ENCODE measurements at places on chromosomes 12 and 14.

GRCh38 chr14:99261912-99262787, 9.8 kb downstream of the BCL11B start:
- no peak for DNase-seq

GRCh38 chr12:89951050-89951693, 242.5 kb upstream of the ATP2B1 start:
- DNase-seq: no peak

DNA sequence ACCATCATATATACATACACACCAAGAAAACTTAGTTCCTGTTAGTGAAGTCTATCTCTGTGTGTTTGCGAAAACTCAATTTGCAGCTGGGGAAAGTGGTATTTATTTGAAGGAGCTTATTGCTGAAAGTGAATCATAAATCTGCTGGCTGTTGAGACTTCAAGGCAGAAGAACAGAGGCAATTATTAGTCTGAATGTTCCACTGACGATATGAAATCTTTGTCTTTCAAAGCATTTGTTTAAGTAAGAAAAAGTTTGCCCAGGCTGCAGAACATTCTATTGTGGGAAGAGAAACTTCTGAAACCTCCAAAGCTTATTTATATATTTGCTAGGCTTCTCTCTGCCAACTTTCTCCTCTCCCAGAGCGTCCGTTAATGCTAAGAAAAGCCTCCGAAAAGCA, 255.7 kb upstream of the TMPO start:
- DNase-seq: no peak

DNA sequence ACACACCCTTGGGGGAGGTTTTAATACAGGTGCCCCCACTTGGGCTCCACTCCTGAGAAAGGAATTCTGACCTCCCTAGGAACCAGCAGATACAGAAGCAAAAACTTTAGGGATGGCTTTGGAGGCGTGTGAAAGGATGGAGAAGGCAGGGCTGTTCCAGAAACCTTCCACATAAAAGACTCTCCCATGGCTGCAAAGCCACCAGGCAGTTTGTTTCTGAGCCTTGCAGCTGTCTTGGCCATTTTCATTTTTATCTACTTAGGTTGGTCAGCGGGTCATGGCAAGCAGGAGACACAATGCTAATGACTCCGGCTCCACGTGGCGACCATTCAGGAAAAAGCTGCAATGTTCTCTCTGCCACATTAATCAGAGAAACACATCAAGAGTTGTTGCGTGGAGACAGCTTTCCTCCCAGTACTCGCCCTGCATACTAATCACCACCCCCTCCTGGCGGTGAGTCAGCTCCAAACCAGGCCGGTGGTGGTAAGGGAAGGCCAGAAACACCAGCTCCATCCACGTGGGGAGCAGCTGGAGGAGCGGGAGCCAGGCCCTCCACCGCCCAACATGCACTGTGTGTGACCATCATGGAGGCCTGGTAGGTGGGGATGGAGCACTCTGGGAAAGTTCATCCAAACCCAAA, 30.9 kb upstream of the IRF2BPL start:
- DNase-seq: no peak

DNA sequence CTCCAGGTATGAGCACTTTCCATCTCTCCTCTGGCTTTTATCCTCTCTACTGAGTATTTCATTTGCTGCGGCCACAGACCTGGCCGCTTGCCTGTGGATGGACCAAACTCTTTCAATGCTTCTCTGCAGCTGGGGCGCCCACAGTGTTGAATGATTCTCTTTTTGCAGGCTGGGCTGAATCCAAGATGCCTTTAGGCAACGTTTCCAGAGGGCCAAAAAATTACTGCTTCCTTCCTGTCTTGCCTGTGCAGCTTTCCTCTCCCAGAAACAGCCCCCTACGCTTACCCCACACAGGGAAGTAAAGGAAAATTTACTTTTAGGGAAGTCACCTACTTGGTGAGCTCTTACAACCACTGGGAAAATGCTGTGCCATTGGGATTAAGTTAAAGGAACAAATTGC, 55.6 kb upstream of the JDP2 start:
- no peak for DNase-seq

DNA sequence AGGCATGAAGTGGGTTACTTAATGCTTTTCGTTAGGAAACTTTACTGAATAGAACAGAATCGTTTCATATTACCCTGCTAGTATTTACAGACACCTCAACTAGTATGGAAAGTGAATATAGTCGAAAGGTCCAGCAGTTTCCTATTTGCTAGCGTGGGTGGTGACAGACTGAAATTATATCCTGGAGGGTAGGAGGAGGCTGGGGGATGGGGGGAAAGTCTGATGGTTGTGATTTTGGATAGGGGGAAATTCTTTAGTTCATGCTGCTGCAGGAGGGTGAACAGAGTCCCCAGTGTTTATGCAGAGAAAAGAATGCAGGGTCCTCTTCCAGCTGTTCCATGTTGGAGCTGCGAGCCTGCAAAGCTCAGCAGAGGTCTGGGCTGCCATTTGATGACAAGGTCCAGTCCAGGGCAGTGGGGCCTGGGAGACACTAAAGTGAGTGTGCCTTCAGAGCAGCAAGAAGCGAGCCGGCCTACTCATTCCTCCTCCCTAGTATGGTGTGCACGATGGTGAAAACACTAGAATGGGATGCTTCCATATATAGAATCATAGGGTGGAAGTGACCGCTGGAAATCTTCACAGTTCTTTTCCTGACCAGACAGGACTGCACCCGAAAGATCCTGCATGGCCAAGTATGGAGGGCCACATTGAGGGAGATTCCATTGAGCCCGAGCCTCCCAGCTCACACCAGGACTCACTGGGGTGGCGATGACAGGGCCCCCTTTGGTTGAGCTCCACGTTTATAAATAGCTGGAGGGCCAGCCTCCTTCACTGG, 2.1 kb downstream of the SAMD4A start:
- no peak for DNase-seq

DNA sequence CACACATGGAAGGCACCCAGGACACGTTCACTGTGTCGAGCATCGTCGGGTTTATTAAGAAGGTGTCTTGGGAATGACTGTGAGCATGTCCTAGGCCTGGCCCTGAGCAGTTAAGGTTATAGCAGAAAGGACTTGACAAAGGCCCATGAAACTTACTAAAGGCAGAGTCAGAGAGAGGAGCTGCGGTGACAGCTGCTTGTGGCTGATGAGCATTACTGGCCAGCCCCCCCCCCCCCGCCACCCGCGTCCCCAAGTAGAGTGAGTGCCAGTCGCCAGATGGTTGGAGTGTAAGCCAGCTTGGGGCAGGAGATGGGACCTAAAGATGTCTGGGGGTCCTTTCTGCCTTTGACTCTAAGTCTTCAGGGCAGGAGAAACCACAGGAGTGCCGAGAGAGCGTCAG, 169.9 kb downstream of the TSPAN9 start:
- no peak for DNase-seq

- DNase-seq: no peak
These were observed 23.7 kb downstream of the CDC42BPB start for GRCh38 chr14:103033681-103034096.

DNA sequence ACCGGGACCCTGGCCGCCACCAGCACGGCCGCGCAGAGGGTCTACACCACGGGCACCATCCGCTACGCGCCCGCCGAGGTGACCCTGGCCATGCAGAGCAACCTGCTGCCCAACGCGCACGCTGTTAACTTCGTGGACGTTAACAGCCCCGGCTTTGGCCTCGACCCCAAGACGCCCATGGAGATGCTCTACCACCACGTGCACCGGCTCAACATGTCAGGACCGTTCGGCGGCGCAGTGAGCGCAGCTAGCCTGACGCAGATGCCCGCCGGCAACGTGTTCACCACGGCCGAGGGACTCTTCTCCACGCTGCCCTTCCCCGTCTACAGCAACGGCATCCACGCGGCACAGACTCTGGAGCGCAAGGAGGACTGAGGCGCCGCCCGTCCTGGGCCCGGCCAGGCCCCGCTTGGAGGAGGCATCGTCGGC, 150.1 kb downstream of the EGLN3 start:
- DNase-seq: no peak

- DNase-seq: no peak
These were observed 27.1 kb upstream of the OXA1L start for GRCh38 chr14:22739423-22739822.

- no peak for DNase-seq
These were observed 10.4 kb upstream of the OSBPL8 start for GRCh38 chr12:76569685-76570604.

- no peak for DNase-seq
These were observed 59.9 kb downstream of the TRAFD1 start for GRCh38 chr12:112185093-112185923.

Data from esophagus squamous epithelium (tissue), 5 donors.